Activated naive CD8-positive, alpha-beta T cell treated with anti-CD3 and anti-CD28 coated beads for 36 hours (primary cell): ENCODE measurements at places on chromosomes 11 and 22. TPM values are rescaled to one million over a fixed set of nuclear protein-coding genes. Genes with fewer than 3 reads are reported as not detected.

GRCh38 chr11:127191261-127191660 lies 190.7 kb upstream of the KIRREL3 start:
- no peak overlapping the region for H3K4me3 ChIP-seq
- no peaks in the 10 kb centered on the region for H3K27me3 ChIP-seq
- H3K27ac ChIP-seq, result no peak overlapping the region
- no peaks in the 10 kb centered on the region for H3K4me1 ChIP-seq
- H3K36me3 ChIP-seq, result no peaks in the 10 kb centered on the region
- DNase-seq, result no peak

The GPR83 gene
- total RNA-seq, result 0.06 TPM

- DNase-seq, result no peak
- H3K4me3 ChIP-seq, result no peak overlapping the region
- peaks cover 27% of the 10 kb centered on the region for H3K4me1 ChIP-seq
- H3K36me3 ChIP-seq, result peaks cover 1% of the 10 kb centered on the region
These were observed 8.3 kb upstream of the IGSF9B start for GRCh38 chr11:133965031-133965601.

- no peak overlapping the region for H3K4me3 ChIP-seq
- peaks cover 35% of the 10 kb centered on the region for H3K4me1 ChIP-seq
- H3K36me3 ChIP-seq, result peaks cover 30% of the 10 kb centered on the region
- DNase-seq, result no peak
These were observed 8.8 kb downstream of the HSPA8 start for GRCh38 chr11:123052901-123053721.

The BLID gene
- not detected for total RNA-seq
